Tibial nerve (tissue), 4 donors: ENCODE measurements at places on chromosomes 12 and 14. TPM values are rescaled to one million over a fixed set of nuclear protein-coding genes. Genes with fewer than 3 reads are reported as not detected.

DNA sequence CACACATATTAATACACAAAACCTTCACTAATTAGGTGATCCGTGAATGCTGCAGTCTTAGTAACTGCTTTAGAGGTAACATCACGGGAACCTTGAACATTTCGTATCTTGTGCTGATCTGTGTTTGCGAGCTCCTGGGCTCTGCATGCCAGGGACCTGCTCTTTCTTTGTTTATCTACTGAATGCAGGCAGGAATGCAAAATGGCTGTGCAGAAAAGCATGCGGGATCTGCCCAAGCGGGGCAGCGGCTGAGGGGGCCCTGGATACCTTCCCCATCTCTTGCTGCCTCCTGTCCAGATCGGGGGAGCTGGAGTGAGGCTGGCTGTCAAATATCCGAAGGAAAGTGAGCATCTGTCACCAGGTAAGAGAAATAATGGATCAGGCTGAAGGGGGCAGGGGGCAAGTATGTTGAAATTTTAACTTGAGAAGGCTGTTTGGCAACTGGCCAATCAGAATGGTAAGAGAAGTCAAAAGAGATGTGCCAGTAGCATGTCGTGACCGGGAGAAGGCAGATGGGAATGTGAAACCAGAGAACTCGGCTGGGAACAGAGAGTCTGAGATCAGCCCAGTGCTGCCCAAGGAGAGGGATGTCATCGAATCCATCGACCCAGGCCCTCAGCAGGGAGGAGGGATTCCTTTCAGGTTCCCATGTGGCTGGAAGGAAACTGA is 191.4 kb downstream of the TTC7B start:
- DNase-seq, result no peak

DNA sequence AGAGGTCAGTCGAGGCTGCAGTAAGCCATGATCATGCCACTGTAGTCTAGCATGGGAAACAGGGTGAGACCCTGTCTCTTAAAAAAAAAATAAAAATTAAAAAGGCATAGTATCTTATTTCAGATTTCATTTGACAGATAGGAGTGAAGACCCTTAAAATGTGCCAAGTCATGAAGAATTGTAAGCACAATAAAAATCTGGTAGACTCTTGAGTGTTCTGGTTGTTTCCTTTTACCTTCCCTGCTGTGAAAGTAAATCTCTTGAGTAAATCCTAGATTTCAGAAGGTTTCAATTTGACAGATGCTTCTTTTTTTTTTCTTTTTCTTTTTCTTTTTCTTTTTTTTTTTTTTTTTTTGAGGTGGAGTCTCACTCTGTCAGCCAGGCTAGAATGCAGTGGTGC is 109.0 kb downstream of the ESR2 start:
- no peak for DNase-seq

- DNase-seq, result peak; percentile 23
Observed at GRCh38 chr14:90381999-90382451, 14.8 kb upstream of the CALM1 start.

The HCAR2 gene
- total RNA-seq, result 6.3 TPM

The OSGEP gene
- total RNA-seq, result 69.3 TPM

The IL23A gene
- not detected for total RNA-seq

The WNT5B gene
- 17.1 TPM for total RNA-seq

- no peak for DNase-seq
Observed at GRCh38 chr14:50997712-50998111, 53.4 kb upstream of the PYGL start.

- no peak for DNase-seq
Observed at GRCh38 chr14:93381644-93382043, 34.7 kb downstream of the COX8C start.

GRCh38 chr14:22251090-22251489 is 337.9 kb downstream of the DAD1 start:
- no peak for DNase-seq

DNA sequence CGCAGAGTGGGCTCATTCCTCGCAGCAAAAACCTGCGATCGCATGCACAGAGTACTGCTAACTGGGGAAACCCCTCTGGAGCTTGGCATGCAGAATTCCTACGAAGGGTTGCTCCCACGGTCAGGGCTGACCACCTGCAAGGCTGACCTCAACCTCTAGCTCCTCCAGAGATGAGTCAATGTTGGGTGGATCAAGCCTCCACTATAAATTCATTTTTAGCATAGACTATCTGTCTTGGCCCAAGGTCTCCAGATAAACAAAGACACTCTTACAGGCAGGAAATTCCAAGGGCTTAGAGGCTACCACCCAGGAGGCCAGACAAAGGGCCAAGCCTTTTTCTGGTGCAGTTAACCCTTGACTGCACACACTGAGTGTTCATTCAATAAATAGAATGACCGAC is 296.5 kb downstream of the TMEM132D start:
- DNase-seq, result no peak

The AVPR1A gene
- 6.9 TPM for total RNA-seq

The CCDC184 gene
- 2.6 TPM for total RNA-seq

- peak; percentile 30 for DNase-seq
Observed at GRCh38 chr12:68899251-68899771, 33.7 kb downstream of the CPM start.

GRCh38 chr12:59007620-59008019 is 87.3 kb upstream of the LRIG3 start:
- DNase-seq, result no peak

The SYNDIG1L gene
- not detected for total RNA-seq

GRCh38 chr12:72889791-72890190 is 617.6 kb downstream of the TRHDE start:
- no peak for DNase-seq
